ENCODE measurements at places on chromosomes 12 and 14. TPM values are rescaled to one million over a fixed set of nuclear protein-coding genes. Genes with fewer than 3 reads are reported as not detected.

Gene DLGAP5
- 68.1 TPM for total RNA-seq

Gene MOK
- 3.8 TPM for total RNA-seq

Gene KMT2D
- total RNA-seq: 106 TPM

Gene LRRK2
- not detected for total RNA-seq

Gene RNF212B
- not detected for total RNA-seq

Gene DNAH10
- total RNA-seq: 0.14 TPM
